ENCODE measurements at places on chromosomes 3 and 15.

DNA sequence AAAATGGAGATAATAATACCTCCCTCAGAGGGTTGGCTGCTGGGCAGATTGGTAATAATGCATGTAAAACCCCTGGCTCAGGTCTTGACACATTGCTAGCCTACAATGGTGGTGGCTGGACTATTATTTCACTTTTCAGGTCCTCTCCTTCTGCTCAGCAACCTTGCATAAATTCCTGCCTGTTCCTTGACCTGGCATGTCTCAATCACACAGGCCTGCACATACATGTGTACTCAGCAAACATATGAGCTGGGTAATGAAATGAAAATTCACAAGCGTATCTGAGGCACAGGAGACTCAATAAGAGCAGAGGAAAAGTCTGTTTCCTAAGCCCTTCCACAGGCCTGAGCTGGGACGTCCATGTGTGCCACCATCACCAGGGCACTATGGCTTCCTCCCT is 17.4 kb downstream of the VPS18 start:
- DNase-seq: no peak

- no peak for DNase-seq
These were observed 37.6 kb downstream of the TRA2B start for GRCh38 chr3:185900228-185900627.

DNA sequence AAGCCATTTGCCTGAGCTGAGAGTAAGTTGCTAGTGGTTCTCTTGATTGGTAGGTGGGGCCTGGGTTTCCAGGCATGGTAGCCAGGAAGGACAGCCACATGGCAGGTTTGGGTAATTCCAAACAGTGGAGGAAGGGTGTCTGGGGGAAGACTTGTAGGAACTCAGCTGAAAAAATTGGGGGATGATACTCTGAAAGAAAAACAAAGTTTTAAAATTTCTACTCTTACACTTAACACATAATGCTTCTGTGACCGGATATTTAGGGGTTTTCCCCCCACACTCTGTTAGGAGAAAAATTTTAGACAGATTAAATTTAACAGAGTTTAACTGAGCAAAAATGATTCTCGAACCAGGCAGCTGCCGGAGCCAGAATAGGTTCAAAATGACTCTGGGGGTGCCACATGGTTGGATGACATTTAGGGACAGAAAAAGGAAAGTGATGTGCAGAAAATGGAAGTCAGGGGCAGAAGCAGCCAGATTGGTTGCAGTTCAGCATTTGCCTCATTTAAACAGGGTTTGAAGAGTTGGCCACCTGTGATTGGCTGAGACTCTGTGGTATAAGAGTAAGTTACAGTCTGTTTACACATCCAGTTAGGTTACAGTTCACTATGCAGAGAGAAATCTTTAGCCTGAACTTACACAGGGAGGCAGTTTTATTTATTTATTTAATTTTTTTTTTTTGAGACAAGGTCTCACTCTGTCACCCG is 8.1 kb downstream of the B2M start:
- no peak for DNase-seq

- no peak for DNase-seq
These were observed 32.4 kb downstream of the C2CD4A start for GRCh38 chr15:62099094-62099601.

DNA sequence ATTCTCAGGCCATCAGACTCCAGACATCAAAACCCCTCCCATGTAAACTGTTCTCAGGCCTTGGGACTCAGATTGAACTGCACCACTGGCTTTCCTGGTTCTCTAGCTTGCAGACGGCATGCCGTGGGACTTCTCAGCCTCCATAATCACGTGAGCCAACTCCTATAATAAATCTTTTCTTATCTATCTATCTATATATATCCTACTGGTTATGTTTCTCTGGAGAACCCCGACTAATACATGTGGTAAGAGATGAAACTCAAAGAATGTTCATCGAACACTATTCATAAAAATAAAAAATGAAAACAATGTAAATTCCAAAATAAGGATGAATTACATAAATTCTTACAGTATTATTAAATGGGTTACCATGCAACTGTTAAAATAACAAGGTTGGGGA is 84.5 kb upstream of the NTRK3 start:
- no peak for DNase-seq
